ENCODE measurements at places on chromosomes 7 and 10.

GRCh38 chr10:120719333-120719732, 131.8 kb upstream of the WDR11 start:
- no peak for DNase-seq

GRCh38 chr7:107057474-107057833, 12.9 kb downstream of the PRKAR2B start:
- DNase-seq = no peak

- DNase-seq = no peak
Observed at GRCh38 chr7:64685741-64686140, 19.8 kb downstream of the ZNF107 start.

GRCh38 chr10:78155722-78156121, 122.1 kb downstream of the RPS24 start:
- no peak for DNase-seq

DNA sequence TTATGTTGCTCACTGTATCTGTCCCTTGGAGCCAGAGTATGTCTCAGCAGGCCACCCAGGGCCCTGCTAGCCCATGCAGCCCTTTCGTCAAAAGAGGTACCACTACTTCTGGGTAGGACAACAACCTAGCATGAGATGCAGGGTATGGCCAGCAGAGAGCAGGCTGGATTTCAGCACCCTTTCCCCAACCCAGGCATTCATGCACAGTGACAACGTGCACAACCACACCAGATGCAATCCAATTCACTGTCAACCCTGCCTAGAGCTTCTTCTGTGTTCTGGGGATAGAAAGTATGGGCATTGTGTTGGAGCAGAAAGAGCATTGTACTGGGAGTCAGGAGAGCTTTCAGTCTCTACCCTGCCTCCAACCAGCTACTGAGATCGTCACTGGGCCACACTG, 37.9 kb downstream of the JAZF1 start:
- no peak for DNase-seq

- DNase-seq = no peak
Observed at GRCh38 chr7:42227541-42227935, 9.5 kb downstream of the GLI3 start.

DNA sequence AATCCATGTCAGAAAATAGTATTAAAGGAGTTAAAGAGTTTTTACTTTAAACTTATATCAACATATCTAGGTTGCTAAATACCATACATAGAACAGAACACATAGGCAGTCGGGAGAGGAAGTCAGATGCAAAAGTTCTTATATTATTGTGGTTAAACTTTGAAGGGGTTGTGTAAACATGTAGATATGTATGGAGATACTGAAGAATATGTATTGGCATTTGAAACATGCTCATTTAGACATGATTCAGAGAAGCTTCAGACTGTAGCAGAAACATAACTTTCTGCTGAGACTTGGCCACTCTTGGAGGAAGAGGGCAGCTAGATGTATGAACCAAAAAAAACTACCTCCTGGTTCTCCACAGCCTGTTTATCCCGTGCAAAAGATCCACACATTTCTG, 103.5 kb upstream of the FERD3L start:
- DNase-seq = no peak

- DNase-seq = peak; percentile 54
Observed at GRCh38 chr7:158394936-158395335, 192.7 kb downstream of the PTPRN2 start.

DNA sequence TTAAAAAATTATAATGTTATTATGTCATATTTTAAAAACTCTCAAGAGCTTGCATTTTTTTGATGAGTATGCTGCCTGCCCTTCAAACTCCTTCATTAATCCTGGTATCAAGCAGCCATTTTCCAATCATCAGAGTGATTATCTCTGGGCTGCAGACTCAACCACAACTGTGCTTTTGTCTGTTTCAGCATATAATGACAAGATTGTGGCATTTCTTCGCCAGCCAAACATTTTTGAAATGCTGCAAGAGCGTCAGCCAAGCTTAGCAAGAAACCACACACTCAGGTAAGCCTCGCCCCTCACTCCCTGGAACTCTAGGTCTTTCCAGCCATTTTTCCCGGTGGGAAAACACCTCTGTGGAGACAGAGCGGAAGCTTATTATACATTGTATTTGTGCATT, 90.0 kb upstream of the STK17A start:
- DNase-seq = no peak

DNA sequence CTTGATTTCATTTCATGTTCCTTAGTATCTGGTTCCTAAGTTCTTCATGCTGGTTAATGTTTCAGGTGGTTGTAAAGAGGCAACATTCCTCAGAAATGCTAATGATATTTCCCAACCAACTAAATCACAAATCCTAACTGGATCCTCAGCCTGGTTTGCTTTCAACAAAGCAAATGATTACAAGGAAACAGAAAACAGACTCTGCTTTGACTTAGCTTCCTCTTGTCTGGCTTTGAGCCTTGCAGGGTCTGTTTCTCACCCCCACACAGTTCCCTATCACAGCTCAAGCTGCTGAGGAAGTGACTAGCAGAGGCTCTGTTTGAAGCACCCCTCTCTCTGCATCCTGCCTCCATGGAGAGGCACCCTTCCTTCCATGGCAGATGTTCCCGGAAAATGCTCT, 130.2 kb upstream of the CTTNBP2 start:
- DNase-seq = no peak

DNA sequence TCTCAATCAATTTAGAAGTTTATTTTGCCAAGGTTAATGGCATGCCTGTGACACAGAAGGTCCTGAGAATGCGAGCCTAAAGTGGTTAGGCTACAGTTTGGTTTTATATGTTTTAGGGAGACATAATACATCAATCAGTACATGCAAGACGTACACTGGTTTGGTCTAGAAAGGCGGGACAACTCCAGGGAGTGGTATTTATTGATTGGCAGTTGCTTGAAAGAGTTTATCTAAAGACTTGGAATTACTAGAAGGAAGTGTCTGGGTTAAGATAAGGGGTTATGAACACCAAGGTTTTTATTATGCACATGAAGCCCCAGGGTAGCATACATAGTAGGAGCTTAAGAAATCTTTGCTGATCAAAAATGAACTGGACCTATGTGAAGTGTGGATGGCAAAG, 21.5 kb downstream of the NPVF start:
- DNase-seq = no peak

DNA sequence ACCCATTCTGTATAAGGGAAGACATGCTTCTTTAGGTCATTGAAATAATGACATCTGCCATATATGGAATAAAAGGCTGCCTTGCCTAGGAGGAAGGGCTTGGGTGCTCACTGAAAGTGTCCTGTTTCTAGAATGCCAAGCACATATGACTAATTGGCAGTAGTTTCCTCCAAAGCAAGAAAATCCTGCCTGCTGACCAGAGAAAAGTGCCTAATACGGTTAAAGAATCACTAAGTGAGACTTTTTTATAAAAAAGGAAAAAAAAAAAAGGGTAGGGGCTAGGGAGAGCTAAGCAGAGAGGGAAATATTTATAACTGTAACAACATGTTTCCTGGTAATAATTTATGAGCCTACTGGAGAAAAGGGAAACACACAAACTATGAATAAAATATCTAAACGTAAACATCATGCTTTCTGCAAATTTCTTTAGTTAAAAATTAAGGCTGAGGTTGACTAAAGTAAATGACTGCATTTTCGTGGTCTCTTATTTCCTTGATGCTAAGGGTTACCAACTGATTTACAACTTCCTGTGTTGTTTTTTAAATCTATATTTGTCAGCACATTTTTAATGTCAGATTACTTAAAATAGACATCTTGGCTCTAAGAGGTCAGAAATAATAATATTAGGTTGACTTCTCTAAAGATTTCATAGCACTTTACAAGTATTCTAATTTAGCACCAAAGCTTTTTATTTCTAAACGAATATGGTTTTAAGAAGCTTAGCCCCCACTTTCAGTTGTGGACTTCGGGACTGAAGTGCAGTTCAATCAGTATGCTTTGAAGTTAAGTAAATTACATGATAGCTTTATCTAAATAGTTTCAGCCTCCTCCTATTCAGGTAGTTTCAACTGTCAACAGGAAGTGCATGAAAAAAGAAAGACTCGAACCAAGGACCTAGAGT, 89.6 kb downstream of the CABCOCO1 start:
- no peak for DNase-seq

- DNase-seq = no peak
Observed at GRCh38 chr7:35825974-35826373, 25.1 kb downstream of the SEPTIN7 start.

- no peak for DNase-seq
Observed at GRCh38 chr10:102776779-102777456, 33.2 kb downstream of the WBP1L start.

DNA sequence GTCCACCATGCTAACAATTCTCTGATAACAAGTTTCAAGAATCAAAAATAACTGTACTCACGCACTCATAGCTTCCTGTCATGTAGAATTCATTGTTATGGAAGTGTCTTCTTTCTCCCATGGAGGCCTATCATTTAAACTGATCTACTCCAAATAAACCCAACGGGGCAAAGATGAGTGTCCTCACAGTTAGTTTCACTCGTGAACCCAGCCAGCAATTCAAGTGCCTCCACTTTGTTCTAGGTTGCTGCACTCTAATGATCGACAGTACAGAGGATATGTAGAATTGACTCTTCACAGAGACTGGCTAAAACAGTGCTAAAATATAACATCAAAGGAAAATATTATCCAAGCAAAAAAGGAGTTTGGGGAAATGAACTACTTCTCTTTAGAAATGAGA, 111.4 kb downstream of the LRRN3 start:
- DNase-seq = no peak

GRCh38 chr10:97650726-97651125, 10.3 kb downstream of the PI4K2A start:
- no peak for DNase-seq

DNA sequence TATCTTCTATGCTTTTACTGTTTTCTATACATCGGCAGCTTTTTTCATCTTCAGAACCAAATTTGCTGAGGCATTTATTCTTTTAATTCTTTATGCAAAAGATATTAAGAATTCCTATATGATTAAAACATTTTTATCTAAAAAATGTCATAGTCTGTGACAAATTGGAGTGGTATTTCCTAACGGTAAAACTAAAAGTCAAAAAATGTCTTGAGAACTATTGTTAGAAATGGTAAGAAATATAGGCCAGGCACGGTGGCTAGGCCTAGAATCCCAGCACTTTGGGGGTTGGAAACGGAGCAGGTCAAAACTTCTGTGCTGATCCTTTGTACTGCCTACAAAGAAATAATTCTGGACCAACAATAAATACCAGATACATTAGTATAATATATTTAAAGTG, 57.7 kb upstream of the PRR15 start:
- no peak for DNase-seq

GRCh38 chr10:91036807-91037411, 116.0 kb upstream of the ANKRD1 start:
- DNase-seq = no peak

DNA sequence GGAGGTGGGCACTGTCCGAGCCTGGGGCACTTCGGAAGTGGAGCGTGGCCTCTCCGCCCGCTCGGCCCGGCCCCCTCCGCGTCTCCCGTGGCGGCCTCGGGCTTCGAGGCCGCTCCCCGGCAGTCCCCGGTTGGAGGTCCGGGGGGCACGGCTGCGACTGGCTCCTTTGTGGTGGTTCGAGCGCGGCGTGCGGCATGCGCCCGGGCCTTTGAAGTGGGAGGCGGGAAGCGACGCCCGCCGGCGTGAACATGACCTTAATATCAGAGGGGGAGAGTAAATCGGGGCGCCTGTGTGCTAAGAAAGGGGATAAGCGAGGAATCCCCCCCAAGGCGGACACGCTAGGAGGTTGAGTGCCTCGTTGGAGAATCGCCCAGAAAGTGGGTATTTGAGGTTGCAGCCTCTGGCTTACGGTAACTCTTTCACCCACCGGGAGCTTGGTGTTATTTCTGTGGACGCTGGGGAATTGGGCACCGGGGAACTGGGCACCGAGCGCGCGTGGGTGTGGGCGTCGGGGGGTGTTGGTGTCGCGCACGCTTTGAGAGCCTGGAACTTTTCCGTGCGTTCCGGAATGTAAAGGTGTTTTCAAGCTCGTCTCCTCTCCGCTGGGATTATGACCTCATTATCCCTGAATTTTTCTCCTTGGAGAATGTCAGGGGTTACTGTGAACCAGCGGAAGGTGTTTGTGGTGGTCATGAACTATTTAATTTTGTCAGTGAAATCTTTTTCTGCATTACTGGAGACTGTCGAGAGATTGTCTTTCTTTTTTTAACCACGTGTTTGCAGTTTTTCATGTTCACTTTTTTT, 660 bp downstream of the SUV39H2 start:
- DNase-seq = peak; percentile 55

GRCh38 chr7:121871188-121871587, 1.8 kb upstream of the PTPRZ1 start:
- no peak for DNase-seq

DNA sequence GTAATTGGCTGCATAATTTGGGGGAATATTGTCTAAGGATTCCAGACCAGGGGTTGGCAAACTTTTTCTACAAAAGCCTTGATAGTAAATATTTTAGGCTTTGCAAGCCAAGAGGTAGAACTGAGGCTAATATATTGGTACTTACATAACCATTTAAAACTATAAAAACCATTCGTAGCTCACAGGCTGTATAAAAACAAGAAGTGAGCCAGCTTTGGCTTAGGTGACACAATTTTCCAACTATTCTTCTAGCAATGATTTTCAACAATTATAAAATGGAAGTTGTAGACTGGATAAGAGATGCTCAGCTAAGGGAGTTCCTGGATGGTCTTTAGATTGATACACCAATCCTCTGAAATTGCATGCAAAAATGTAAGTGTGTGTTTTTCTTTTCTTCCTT, 1.4 kb downstream of the GPR141 start:
- DNase-seq = no peak

- DNase-seq = no peak
Observed at GRCh38 chr7:30322271-30323005, 38.0 kb downstream of the ZNRF2 start.

Data from activated CD4-positive, CD25-positive, alpha-beta regulatory T cell treated with anti-CD3 and anti-CD28 coated beads, Interleukin-2, amount 50 U/mL, for 72 hours (primary cell).